CD4-positive, alpha-beta T cell treated with Interleukin-15 for 1 hour (primary cell): ENCODE measurements at places on chromosomes 2 and 18.

DNA sequence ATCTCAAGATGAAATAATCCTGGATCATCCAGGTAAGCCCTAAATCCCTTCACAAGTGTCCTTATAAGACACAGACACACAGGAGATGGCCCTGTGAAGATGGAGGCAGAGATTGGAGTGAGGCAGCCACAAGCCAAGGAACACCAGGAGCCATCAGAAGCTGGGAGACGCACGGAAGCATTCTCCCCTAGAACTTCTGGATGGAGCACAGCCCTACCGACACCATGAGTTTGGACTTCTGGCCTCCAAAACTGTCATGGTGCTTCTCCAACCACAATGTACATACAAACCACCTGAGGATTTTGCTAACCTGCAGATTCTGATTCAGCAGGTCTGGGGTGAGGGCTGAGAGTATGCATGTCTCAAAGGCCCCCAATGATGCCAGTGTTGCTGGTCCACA is 42.5 kb downstream of the ADD2 start:
- DNase-seq = no peak

GRCh38 chr2:134083548-134083947 is 170.3 kb upstream of the MGAT5 start:
- no peak for DNase-seq

DNA sequence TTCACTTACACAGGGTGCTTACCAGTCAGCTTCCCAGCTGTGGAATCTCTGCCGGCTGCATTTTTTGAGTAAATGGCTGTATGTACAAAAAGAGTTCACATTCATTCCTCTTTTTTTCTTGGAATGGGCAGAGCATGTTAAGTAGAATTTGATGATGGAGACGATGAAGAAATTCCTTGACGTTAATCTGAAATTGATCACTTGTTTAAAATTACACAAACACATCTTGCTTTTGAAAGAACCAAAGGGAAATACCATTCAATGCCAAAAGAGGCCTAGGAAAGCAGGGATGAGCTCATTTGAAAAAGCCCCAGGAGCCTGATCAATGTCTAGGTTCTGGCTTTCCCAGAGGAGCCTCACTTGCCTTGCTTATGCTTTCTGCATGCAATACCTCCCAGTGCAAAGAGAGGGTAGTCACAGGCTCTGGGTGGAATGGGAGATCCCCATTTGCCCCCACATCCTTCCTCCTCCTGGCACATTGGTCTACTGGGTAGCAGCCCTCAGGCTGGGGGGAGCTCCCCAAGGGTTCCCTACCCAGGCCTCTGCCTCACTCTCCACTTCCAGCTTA is 12.3 kb upstream of the SMAD7 start:
- no peak for DNase-seq

DNA sequence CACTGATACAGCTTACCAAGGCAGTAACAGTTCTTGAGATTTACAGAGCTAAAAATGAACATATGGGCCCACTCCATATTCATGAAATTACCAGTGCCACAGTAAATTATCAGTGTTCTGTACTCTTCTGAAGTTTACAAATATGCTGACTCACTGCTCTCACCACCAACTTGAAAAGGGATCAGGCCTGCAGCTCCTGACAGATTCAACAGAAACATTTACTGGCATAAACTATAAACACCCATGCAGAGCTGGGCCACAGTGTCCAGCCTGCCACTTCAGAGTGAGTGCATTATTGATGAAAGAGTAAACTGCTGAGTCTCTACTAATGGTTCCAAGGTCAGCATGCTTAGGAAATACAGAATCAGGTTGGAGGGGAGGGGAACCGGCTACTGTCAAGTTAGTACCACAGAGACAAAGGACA is 83.1 kb downstream of the FARSB start:
- DNase-seq = no peak

- DNase-seq = no peak
These were observed 7.1 kb downstream of the ZNF532 start for GRCh38 chr18:58871514-58872420.

DNA sequence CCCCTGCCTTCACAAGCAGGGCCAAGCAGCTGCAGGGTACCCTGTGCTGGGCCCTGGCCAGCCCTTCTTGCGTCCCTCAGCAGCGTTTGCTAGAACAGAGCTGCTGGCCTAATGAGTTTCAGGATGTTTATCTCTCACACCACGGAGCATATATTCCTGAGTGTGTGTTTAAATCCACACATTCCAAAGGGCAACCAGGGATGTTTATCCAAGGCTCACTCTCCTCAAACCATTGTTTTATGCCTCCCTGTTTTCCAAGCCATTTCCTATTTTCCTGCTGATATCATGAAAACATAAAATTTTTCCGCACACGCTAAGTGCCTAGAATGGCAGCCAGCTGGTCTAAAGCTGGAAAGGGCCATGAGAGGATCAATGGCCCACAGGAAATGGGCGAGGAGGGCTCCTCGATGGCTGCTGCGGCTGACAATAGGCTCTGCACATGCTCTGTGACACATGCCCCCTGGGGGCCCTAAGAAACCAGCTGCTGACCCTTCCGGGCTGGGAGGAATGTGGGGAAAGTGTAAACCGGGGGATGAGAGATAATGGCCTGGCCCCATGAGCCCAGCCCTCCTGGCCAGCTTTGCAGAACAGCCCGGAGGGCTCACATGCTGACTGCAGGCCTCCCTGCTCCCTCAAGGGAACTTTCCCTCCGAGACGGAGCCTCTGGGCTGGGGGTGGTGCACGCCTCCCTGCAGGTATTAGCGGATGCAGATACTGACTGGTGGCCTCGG is 194.0 kb downstream of the NDUFA10 start:
- DNase-seq = no peak

DNA sequence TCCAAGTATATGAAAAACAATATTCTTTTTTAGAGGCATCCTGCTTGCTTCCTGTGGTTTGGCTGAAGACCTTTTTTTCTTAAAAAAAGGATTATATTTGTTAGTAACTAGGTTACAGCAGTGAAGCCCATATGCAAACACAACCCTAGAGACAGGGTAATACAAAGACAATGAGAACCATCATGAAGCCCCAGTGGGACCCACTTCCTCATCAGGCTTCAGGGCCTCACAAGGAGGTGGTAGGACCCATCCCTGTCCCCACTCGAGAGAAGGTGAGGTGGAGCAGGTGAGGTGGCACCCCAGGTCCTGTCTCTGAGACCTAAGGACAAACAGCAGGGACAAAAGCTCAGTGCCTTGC is 80.3 kb downstream of the EDAR start:
- DNase-seq = no peak

- no peak for DNase-seq
These were observed 571.2 kb upstream of the ZEB2 start for GRCh38 chr2:145090841-145091761.

- no peak for DNase-seq
These were observed 66.4 kb upstream of the MSH2 start for GRCh38 chr2:47336259-47337238.

GRCh38 chr2:239678186-239678490 is 277.3 kb upstream of the HDAC4 start:
- no peak for DNase-seq

- no peak for DNase-seq
These were observed 321.5 kb downstream of the SATB2 start for GRCh38 chr2:199136242-199136641.

- no peak for DNase-seq
These were observed 279.7 kb downstream of the MBD5 start for GRCh38 chr2:148300544-148300943.

- DNase-seq = no peak
These were observed 56.8 kb upstream of the AQP4 start for GRCh38 chr18:26922313-26922712.

- DNase-seq = no peak
These were observed 46.6 kb downstream of the CCDC138 start for GRCh38 chr2:108833219-108833618.

DNA sequence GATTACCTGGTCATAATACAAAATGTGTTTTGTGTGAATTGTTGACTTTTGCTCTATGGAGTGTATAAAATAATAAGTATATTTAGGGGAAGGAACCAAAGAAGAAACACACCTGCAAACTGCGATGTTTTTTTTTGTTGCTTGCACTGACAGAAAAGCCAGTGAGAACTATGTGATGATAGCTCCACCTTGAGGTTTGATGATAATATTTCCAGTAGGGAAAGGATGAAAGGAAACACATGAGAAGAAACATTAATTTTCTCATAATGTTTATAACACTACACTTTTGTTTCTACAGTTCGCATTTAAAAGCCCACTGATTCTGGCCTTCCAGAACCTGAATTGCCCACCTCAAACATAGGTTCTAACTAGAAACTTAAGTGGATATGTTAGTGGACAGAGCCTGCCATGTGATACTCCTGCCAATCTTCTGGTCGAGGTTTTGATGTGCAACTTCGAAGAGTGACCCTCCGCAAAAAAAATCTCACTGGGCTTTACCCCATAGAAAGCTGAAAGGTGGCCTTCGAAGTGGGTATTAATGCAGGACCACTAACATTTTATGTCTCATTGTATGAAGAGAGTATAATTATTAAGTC is 476.4 kb upstream of the SPHKAP start:
- DNase-seq = no peak

DNA sequence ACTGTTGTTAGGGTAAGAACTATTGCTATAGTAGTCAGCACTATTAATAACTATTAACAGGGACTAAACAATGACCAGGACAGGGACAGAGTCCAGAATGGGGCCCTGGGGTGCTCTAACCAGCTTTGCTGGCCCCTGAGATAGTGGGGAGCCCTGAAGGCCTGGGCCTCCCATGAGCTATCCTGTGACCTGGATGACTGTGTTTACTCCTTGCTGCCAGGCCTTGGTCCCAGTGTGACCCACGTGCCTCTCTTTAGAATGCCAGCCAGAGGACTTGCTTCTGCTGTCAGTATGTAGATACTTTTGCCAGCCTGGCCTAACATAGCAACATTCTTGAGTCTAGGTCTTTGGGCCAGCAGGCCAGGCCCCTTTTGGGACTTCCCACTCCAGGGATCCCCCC is 11.4 kb downstream of the CDK5R2 start:
- DNase-seq = no peak

DNA sequence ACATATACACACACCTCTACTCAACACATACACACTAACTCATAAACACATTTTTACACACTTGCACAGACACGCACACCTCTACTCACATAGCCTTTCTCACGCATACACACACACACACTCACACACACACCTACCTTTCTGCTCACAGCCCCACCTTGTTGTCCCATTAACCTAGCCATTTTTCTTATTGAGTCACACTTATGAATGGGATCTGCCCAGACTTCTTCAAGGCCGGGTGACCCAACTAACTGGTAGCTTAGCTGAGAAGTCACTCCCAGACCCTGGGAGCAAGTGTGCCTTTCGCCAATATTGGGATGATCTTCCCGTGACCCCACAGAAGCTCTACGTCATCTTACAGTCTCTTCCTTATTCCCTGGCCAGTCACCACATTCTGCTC is 192.2 kb downstream of the NCK2 start:
- DNase-seq = no peak

DNA sequence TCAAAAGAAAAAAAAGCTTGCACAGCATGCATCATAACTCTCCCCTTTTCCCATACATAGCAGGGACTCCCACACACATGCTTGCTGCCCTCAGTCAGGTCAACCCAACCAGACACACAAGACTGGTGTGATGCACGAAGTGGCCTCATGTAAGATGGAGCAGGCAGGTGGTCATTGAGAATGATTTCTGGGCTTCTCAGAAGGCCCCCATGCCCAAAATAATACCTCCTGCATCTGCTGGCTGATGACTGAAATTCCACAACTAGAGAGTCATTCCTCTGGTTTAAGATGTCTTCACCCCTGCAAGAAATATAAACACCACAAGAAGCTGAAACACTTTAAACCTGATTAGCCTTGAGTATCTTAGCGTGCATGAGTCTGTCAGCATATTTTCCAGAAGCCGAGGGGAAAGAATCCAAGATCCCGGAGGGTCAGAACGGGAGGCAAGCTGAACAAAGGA is 131.1 kb downstream of the AFF3 start:
- no peak for DNase-seq

- DNase-seq = no peak
These were observed 60.7 kb downstream of the TET3 start for GRCh38 chr2:74045454-74045853.

DNA sequence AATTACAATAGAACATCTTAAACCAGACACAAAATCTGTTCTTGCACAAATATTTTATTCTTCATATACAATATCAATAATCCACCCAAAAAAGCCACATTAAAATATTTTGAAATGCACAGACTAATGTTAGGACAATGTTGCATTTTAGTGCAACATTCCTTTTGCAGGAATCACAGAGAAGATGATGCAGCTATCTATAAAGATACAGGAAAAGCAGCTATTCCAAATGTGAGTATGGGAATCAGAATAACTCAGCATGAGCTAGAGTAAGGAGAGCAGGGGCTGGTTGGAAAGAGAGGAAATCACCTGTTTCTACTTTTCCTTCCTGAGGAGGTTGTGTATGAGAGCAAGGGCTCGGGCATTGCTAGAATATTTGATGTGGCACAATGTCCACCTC is 4.8 kb downstream of the C2orf66 start:
- no peak for DNase-seq

DNA sequence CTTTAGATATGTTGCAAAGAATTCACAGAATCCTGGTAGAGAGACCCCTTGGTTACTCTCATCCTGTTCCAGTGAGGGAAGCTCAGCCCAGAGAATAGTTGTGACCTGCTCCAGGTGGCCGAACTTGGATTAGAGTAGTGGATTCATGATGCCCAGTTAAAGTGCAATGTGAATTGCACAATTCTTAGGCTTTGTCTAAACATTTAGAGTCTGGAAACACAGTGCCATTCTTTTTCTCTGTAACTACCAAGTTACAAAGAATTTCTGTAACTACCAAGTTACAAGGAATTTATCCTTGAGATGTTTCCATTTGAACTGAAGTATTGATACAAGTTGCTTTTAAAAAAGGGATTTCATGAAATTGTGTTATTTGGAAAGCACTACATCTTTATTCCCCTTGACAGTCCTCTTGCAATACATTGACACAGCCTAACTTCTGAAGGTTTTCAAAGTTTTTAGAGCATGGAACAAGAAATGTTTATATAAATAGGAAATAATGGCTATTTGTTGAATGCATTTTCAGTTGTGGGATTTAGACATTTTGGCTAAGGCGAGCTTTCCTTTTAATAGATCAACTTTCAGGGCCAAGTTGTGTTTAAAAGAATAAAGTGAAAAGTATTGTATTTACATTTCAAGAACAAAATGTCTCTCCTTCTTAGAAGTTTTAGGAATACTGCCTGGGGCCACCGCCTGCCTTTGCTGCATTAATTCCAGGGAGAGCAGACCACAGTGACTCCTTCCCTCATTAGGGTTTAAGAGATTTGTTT is 315.0 kb downstream of the LPIN1 start:
- DNase-seq = no peak
